ENCODE measurements at places on chromosomes 4 and X.
A peak's percentile ranks its signal among the peaks of the same experiment; 100 is the strongest.

DNA sequence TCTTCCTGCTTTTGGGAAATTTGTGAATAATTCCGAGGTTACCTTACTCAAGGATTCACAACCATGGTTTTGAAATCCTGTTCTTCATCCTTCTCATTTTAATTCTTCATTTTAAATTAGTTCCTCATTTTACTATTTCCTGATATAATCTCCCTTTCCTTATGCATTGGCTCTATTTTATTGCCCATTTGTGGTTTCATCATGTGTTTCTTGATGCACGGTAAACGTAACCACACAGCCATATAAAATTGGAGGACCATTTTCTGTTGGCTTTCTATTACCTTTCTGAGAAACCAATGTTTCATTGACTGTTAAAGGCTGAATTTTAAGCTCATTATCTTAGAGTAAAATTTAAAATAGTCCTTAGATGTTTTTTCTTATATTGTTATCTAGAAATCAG is 100.3 kb upstream of the NDST4 start:
- DNase-seq: no peak

- DNase-seq: no peak
Observed at GRCh38 chr4:26178854-26179253, 142.0 kb upstream of the RBPJ start.

DNA sequence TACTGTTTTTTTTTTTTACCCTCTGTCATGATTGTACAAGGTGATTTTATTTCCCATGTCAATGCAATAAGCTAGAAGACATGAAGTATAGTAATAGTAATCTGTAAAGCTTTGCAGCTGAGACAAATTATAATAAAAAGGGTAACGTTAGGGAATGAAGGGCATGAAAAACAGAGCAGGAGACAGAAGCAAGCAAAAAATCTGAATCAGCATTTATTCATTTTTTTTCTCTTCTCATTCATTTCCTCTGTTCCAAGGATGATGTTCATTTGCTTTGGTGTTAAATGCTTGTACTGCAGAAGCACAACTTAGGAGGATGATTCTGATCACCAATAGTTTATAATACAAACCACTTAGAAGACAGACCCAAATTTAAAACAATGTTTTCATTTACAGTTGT is 64.3 kb downstream of the CCKAR start:
- no peak for DNase-seq

DNA sequence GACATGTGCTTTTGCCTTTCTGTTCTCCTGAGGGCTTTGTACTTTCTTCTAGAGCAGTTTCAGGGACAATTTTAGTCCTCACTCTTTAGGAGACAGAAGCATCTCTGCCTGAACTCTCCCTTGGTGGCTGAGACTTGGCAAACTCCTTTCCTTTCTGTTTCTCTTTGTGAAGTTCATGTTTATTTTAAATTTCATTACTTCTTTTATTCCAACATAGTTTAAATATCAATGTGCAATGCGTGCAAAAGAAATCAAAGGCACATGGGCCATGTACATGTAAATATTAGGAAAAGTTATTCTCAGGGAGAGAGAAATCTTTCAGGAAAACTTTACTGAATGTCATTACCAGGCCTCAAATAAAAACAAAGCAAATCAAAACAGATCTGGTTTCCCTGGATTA is 177.6 kb downstream of the RNF150 start:
- DNase-seq: no peak

GRCh38 chrX:15151267-15152186 is 118.4 kb downstream of the ASB9 start:
- peak; percentile 3 for DNase-seq

GRCh38 chr4:55329012-55329411 is 17.0 kb upstream of the SRD5A3 start:
- no peak for DNase-seq

- DNase-seq: peak; percentile 89
Observed at GRCh38 chrX:131816551-131817136, 206.5 kb upstream of the STK26 start.

- DNase-seq: no peak
Observed at GRCh38 chrX:150150780-150151125, 212.4 kb upstream of the MAMLD1 start.
